ENCODE measurements at places on chromosomes 2 and 18.

- DNase-seq, result peak; percentile 77
- peaks cover 34% of the 10 kb centered on the region for H3K36me3 ChIP-seq
- H3K27ac ChIP-seq, result peak overlapping the region; percentile 94
- H3K27me3 ChIP-seq, result peaks cover 5% of the 10 kb centered on the region
Observed at GRCh38 chr2:7430869-7431641, 513.8 kb downstream of the RNF144A start.

DNA sequence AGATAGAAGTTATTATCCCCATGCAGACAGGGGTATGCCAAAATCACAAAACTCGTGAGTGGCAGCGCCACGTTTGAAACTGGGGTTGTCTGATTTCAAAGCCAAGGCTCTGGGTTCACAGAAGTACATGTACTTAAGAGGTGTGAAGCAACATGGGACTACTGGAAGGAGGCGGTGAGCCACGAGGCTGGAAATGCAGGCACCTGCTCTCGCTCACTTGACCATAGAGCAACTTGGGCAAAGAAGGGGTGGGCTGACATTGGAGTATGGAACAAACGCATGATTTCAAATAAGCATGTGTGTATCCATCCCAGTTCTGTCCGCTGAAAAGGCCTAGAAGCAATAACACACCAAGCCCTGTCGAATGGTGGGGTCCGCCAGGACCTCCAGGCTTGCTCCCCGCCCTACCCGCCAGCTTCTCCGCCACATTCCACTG lies 593 bp upstream of the ACTR2 start:
- H3K27ac ChIP-seq, result peak overlapping the region; percentile 99
- peaks cover 51% of the 10 kb centered on the region for H3K36me3 ChIP-seq
- H3K27me3 ChIP-seq, result no peaks in the 10 kb centered on the region
- DNase-seq, result no peak
- peaks cover 37% of the 10 kb centered on the region for H3K4me1 ChIP-seq

DNA sequence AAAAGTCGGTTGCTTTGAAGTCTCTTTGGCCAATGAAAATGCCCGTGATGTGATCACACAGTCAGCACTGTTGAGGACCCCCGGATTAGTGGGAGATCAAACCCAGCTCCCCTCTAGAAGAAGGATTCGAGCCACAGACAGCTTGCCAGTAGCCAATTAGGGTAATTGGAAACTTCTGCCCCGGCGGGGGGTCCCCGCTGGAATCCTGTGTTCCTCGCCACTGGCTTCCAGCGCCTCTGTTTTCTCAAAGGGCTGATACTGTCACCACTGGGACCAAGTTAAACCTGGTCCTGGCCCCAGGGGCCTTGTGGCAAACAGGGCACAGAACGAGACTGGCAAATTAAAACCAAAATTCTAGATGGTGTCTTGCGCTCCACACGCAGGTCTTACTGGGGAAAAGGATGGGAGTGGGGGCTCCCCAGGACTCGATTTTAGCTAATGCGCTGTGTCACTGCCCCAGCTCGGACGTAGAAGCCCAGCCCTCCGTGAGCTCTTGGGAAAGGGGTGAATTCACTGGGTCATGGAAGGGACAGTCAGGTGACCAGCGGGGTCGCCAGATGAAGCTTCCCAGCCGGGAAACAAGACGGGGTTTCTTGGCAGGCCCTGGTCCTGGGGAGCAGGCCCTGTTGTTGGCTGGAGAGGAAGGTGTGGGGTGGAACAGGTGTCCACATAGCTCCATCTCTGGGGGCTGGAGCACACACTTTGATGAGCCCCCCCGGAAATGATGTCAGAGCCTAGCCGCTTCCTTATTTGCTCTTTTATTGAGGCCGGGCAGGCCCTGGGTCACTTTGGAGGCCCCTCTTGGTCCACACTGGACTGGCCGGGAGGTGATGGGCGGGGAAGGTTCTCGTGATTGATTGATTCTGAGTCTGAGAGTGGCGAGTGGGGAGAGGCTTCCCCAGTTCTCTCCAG lies 90.2 kb downstream of the SMAD7 start:
- no peaks in the 10 kb centered on the region for H3K27me3 ChIP-seq
- H3K27ac ChIP-seq, result no peak overlapping the region
- H3K4me3 ChIP-seq, result no peak overlapping the region
- no peak for DNase-seq
- H3K4me1 ChIP-seq, result peaks cover 10% of the 10 kb centered on the region
- H3K36me3 ChIP-seq, result no peaks in the 10 kb centered on the region

- H3K36me3 ChIP-seq, result no peaks in the 10 kb centered on the region
- no peak for DNase-seq
- no peak overlapping the region for H3K4me3 ChIP-seq
- no peak overlapping the region for H3K27ac ChIP-seq
- no peaks in the 10 kb centered on the region for H3K4me1 ChIP-seq
- H3K27me3 ChIP-seq, result no peaks in the 10 kb centered on the region
Observed at GRCh38 chr2:2743164-2743571, 412.1 kb upstream of the MYT1L start.

All from activated T-cell treated with anti-CD3 and anti-CD28 coated beads, Interleukin-2, amount 50 U/mL, for 24 hours (primary cell).